NCI-H1417 (cell line): ENCODE measurements at places on chromosomes 7 and 10.

GRCh38 chr7:24283897-24284698, at the start of gene NPY:
Gene NPY (plus strand): TSS chr7:24284190. CDS start chr7:24285241, 1,051 bp downstream.
- no peak for DNase-seq

GRCh38 chr10:12724807-12725579, 276.5 kb downstream of the CCDC3 start:
- no peak for DNase-seq

DNA sequence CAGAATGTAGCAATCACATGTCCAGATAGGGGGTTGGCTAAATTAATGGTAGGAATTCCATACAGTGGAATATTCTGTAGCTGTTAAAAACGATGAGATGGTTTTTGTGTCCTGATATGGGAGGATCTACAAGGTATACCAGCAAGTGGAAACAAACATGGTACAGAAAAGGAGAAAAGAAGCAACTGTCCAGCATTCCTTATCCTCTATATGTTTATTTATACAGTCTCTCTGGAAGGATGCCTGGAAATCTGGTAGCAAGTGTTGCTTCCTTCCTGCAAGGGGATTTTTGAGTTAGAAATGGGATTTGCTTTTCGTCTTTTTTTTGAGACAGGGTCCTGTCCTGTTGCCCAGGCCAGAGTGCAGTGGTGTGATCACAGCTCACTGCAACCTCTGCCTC, 19.3 kb downstream of the IL15RA start:
- no peak for DNase-seq

- no peak for DNase-seq
These were observed 192.7 kb downstream of the SEC23IP start for GRCh38 chr10:120085096-120085796.

GRCh38 chr10:36187380-36188079, 545.4 kb upstream of the FZD8 start:
- DNase-seq: no peak

DNA sequence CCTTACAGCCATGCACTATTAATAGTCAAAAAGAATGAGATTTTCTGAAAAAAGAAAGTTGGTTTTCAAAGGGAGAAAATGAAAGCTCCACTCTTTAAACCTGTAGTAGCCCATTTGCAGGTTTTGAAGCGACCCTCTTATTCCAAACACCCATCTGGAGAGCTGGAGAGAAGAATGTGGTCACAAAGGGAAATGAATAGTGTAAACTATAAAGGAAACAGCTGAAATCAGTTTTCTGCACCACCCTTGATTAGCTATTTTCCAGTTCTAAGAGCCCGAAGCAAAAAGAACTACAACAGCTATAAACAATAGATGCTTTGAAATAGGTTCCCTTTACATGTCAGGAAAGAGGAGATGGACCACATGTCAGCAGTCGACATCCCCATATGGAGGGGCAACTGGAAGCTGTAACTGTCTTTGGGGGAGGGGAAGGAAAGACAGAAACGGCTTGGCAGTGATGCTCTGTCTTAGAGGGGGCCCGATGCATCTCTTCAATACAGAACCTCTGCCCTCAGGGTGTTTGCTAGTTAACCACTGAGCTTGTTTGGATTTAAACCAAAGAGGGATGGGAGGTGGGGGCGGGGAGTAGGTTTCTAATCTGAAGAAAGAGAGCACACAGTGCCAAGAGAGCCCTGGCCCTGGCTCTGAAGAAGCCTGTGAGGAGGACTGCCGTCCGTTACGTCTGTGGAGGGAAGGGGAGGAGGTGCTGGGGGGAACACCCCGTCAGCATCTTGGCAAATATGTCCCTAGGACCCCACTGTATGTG, 55.3 kb downstream of the CPVL start:
- peak; percentile 46 for DNase-seq

DNA sequence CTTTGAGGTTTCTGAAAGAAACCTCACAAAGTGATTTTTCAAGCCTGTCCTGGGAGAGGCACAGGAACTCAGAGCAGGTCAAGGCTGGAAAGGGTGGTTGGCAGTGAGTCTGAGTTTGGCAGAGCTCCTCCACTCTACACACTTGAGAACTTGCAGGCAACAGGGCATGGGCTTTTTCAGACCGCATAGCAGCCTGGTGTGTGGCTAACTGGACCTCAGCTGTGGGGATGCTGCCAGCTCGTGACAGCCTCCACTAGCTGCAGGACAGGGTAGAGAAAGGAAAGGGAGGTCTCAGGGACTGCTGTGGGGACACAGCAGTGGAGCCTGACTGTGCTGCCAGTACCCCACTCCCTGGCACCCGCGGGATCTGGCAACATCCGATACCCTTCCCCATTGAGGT, 2.6 kb downstream of the CDHR1 start:
- DNase-seq: no peak

- DNase-seq: no peak
These were observed 131.8 kb downstream of the BMPER start for GRCh38 chr7:34036972-34037792.

GRCh38 chr10:32111585-32111984, 55.4 kb upstream of the KIF5B start:
- no peak for DNase-seq

GRCh38 chr10:44395396-44395795, 10.5 kb upstream of the CXCL12 start:
- DNase-seq: no peak

GRCh38 chr7:19560111-19560883, 148.5 kb downstream of the POLR1F start:
- no peak for DNase-seq

GRCh38 chr10:23418051-23418681, 20.7 kb upstream of the OTUD1 start:
- no peak for DNase-seq

- DNase-seq: peak; percentile 92
These were observed 899 bp downstream of the PUS7 start for GRCh38 chr7:105521027-105521716.

DNA sequence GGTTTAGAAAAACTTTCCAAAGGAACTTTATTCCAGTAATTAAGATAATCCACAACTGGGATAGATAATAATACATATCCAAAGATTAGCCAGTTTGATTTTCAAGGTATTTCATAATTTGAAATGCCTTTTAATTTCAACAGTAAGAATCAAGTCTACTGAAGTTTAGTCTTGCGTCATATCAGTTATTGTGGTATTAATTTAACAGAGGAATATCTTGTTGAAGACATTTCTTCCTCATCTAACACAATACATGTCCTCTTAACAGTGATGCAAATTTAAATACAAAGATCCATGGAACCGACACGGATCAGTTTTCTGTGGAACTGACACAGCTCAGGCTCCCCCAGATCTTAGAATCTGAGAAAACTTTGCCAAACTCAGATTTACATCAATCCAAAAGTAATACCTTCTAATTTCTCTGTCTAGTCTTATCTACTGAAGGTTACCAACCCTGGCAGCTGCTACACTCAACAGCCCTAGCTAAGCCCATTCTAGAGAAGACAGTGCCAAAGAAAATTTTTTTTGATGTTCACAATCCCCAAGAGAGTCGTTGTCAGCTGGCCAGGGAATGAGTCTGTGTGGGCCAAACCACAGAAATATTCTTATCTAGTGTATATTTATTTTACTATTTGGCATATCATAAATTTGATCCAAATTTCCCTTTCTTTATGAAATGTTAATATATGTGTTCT, 365.2 kb upstream of the MEOX2 start:
- DNase-seq: no peak

- DNase-seq: peak; percentile 21
These were observed 359.8 kb upstream of the MTPN start for GRCh38 chr7:136336932-136337331.

DNA sequence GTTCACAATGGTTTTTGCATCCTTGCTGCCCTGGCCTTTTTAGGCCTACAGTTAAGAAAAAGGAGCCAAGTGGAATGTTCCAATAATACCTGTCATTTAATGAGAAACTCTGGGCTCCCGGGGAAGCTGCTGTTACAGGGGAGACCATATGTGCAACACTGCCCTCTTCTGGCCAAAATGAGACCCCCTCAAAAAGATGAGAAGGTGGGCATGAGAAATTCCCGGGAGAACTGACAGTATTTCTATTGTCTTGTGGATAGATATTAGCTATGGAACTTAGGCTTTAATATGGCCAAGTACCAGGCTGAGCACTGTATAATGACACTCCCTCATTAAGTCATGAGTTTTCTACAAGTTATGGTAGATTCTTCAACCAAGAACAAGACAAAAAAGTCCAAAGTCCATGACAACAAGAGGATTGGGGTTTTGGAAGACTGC, 99.4 kb downstream of the CCDC3 start:
- DNase-seq: peak; percentile 39
